Astrocyte of the spinal cord (primary cell): ENCODE measurements at places on chromosomes 2 and 18.

DNA sequence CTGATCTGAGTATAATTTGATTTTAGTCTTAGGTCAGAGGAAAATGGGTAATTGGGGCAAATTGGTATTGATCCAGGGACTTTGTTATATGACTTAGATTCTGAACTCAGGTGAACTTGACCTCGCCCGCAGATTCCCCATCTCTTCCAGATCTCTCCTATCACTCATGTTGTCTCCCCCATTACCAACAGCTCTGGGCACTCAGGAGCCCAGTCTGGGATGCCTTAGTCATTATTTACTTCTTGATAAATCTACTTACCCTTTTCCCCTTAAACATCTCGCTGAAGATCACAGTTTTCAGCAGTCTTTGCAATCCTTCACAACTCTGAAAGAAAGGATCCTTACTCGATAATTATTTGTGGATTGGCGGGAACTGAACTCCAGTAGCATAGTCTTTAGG, 19.6 kb upstream of the HNMT start:
- no peak for DNase-seq

- no peak for DNase-seq
These were observed 24.4 kb upstream of the GPR39 start for GRCh38 chr2:132392221-132392620.

DNA sequence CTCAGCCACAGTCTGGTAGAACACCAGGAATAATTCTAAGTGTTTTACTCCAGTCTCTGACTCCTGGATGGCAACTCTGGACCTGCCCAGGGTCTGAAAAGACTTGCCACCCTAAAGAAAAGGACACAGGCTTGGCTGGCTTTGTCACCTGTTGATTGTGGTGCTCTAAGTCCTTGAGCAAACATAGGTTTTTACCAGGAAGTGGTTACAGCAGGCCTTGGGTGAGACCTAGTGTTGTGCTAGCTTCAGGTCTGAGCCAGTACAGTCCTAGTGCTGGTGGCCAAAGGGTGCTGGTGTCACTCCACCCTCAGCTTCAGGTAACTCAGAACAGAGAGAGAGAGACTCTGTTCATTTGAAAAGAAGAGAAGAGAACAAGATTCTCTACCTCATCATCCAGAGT, 1239.4 kb upstream of the CRIM1 start:
- no peak for DNase-seq

GRCh38 chr2:219252900-219253752, at the start of gene TUBA4B:
TSS of gene TUBA4B (plus strand) at chr2:219253243. CDS start at chr2:219253408, 165 bp downstream.
- DNase-seq = no peak

- no peak for DNase-seq
These were observed 54.8 kb upstream of the KLHL29 start for GRCh38 chr2:23330214-23330613.

DNA sequence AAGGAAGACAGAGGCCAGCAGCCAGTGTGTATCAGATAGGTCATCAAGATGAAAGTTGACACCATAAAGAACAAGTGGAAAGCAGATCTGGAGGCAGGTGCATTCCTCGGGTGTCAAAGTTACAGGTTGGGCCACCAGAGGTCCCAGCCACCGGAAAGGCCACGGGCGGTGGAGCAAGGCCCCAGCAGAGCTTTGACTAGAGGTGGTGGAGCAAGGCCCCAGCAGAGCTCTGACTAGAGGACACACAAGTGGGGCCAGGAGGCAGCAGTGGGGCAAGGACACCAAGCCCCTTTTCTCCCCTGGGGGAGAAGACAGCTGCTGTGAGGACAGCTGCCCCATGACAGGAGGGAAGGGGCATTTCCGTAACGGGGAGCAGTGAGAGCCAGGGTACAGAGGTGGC, 115.1 kb downstream of the GYPC start:
- no peak for DNase-seq

DNA sequence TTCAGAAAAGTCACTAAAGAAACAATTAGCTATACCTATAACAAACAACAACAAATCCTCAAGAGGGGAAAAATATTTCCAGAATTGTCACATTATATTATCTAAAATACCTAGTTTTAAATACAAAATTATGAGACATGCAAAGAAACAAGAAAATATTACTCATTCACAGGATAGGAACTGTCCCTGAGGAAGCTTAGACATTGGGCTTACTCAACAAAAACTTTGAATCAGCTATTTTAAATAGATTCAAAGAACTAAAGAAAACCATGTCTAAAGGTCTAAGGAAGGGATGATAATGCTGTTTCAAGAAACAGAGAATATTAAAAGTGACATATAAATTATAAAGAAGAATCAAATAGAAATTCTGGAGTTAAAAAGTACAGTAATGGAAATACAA, 131.9 kb upstream of the ZNF516 start:
- DNase-seq = no peak

GRCh38 chr2:155913356-155913755, 419.2 kb downstream of the NR4A2 start:
- no peak for DNase-seq

- no peak for DNase-seq
These were observed 131.0 kb upstream of the CTDP1 start for GRCh38 chr18:79548621-79548985.

GRCh38 chr18:48042431-48042830, 112.0 kb upstream of the SMAD2 start:
- no peak for DNase-seq

GRCh38 chr2:26080356-26080755, 46.5 kb downstream of the RAB10 start:
- DNase-seq = no peak

GRCh38 chr2:54912305-54912704, 137.9 kb downstream of the RTN4 start:
- no peak for DNase-seq

DNA sequence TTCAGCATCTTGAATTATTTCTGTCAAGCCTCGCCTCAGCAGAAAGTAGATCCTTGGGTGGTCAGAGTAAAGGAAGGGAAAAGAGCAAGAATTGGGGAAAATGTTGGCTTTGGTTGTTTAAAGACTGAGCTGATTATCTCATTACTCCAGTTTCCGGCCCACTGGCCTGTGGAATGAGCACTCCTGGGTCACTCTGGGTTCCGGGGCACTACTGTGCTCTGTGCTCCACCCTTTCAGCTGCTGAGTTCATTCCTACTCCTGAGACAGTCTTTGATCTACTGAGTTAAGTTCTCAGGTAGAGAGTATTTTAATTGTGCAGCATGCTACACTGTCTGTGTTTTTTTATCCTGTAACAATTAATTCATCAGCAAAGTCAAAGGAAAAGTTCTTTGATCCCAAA, 427.7 kb downstream of the CDH2 start:
- DNase-seq = no peak

DNA sequence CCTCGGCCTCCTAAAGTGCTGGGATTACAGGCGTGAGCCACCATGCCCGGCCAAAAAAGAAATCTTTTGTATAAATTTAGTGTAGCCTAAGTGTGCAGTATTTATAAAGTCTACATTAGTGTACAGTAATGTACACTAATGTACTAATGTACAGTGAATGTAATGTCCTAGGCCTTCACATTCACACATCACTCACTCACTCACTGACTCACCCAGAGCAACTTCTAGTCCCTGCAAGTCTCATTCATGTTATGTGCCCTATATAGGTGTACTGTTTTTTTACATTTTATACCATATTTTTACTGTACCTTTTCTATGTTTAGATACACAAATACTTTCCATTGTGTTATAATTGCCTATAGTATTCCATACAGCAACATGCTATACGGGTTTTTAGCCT, 254.9 kb downstream of the MYO3B start:
- DNase-seq = no peak

DNA sequence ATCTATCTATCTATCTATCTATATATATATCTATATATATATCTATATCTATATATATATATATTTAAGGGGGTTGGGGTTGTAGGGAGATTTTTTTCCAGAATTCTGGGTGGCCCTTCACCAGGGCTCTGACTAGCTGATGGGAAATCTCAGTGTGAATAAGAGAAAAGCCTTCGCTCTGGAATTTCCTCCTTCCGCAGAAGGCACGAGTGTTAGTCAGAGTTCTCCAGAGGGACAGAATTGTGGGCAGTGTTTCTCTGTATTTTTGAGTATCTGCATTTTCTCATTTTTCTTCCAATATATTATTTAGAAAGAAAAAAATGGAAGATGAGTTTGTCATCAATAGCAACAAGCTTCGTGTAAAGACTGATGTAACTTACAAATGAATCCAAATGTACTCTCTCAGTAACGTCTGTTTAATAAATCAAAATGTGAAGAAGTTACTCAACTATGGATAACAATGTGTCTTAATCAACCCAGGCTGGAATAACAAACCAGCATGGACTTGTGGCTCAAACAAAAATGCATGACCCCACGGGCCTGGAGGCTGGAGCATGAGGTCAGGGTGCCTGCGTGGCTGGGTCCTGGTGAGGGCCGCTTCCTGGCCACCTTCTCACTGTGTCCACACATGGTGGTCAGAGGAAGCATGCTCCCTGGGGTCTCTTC, 10.6 kb upstream of the SNTG2 start:
- peak; percentile 52 for DNase-seq

DNA sequence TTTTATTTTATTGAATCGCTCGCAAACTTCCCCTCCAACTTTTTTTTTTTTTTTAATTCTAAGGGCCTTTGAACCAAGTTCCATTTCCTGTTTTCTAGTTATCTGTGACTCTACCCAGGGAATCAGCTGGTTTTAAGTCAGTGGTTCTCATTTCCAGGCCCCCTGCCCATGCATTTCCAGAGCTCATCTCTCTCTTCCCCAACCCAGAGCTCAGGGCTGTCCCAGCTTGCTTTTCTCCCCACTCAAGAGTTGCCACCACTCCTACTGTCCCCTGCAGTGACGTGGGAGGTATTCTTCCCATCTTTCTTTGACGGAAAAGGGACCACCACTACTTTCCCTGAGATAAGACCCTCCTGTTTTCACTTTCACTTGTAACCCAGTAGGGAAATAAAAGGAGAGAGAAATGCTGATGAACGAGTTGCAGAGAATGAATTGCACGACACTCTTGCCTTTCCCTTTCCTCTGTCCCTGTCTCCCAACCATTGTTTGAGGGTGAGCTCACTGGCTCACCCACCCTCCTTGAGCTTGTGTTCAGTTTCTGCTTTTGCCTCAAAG, 42.1 kb downstream of the TET3 start:
- DNase-seq = no peak

DNA sequence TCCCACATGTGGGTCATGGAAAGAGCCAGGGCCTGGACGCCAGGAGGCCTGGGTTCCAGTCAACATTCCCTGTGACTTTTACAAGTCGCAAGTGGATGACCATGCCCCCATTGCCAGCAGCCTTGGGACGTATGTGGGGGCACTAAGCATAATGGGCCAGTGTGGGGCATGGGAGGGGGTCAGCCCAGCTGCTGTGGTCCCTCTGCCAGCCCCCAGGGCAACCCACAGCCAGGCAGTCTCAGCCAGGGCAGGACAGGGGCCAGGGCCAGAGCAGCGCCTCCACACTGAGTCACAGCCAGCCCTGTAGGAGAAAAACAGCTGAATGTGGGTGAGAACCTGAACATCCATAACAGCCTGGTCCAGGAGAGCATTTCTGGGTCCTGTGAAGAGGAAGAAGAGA, 173.2 kb downstream of the GFPT1 start:
- DNase-seq = no peak

GRCh38 chr18:25422230-25422629, 70.3 kb upstream of the ZNF521 start:
- DNase-seq = no peak

DNA sequence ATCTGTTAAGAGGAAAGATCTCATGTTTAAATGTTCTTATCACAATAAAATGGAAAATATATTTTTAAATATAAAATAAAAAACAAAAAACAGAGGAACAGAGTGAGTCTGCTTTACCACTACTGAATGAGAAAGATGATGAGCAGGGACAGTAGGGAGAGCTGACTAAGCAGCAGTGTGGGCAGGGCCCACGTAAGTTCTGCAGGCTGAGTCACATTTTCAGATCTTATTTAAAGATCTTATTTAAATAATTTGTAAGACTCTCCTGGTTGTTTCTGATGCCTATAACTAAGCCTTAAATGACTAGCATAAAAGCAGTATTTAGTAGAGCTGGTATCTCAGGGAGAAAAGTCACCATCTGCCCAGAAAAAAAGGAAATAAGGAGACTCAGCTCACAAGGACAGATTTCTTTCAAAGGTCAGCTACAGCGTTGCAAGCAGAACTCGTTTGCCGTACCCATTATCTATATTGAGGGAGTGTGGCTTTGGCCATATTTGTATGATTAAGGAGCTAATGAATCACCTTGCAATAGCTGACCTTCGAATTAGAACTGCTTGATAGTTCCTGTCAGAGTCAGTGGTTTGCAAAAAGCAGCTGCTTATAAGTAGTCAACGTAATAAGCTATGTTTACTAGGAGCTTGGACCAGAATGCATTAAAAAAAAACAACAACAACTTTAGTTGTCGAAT, 322.1 kb upstream of the CHAC2 start:
- DNase-seq = peak; percentile 48
